Right lung (tissue), 10 donors: ENCODE measurements at places on chromosomes 2 and 18. TPM values are rescaled to one million over a fixed set of nuclear protein-coding genes. Genes with fewer than 3 reads are reported as not detected.

Gene ABCG8
- polyA plus RNA-seq: 0.59 TPM

Gene RAX
- polyA plus RNA-seq: not detected

- DNase-seq: no peak
Observed at GRCh38 chr2:136238286-136239078, 120.5 kb upstream of the CXCR4 start.

DNA sequence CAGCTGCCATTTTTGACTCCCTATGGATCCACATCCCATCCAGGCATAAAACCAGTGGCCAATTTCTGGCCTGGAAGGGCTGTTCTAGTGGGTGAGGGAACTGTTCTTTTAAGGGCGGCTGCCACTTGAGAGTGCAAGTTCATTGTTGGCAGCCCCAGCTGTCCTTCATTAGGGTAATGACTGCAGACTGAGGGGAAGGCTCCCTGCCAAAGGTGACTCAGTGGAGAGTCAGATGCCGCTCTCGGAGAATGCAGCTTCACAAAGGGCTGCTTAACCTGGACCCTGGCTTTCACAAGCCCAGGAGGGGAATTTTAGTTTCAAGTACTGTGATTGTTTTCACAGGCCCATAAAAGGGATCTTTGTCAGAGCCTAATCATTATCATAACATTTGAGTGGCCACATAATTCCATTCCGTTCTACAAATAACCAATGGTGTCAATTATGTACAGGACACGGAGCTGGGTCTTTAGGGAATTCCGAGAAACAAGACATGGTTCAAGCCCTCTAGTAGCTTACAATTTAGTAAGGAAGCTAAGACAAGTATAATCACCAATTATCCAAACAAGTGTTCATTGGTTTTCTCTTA lies 235.7 kb downstream of the CDCA7 start:
- no peak for DNase-seq

GRCh38 chr2:58900246-58901027 lies 659.3 kb upstream of the FANCL start:
- no peak for DNase-seq

DNA sequence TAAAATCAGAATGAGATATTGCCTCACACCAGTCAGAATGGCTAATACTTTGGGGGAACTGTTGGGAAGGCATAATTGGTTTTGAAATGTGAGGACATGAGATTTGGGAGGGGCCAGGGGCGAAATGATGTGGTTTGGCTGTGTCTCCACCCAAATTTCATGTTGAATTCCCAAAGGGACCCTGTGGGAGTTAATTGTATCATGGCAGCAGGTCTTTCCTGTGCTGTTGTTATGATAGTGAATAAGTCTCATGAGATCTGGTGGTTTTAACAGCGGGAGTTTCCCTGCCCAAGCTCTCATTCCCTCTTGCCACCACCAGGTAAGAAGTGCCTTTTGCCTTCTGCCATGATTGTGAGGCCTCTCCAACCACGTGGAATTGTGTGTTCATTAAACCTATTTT lies 59.6 kb downstream of the CSRNP3 start:
- DNase-seq: no peak

DNA sequence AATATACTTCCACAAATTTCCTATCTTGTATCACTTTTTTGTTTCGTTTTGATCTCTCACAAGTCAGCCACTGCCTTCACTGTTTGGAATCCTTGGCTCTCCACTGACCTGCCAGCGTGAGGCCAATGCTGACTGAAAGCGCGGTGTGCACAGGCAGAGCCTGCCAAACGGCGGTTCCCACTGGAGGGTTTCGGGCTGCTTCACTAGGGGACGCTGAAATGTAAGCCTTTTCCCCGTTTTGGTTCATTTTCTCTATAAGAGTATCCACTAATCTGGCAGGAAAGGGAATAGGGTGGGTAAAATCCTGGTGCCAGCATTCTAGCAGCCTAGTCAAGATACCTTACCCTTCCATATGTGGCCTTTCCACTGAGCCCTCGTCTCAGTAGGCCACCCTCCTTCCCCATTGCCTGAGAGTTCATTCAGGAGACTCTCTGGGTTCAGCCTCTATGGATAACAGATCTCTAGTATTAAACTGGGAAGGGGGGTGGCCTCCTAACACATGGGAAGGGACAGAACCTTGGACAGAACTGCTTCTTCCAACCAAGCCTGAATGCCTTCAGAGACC lies 91.5 kb downstream of the DYM start:
- DNase-seq: no peak

GRCh38 chr18:41126541-41127235 lies 828.3 kb upstream of the PIK3C3 start:
- DNase-seq: no peak

- DNase-seq: no peak
Observed at GRCh38 chr2:200399636-200400035, 93.1 kb downstream of the SPATS2L start.

GRCh38 chr2:45083175-45083574 lies 73.9 kb upstream of the SIX2 start:
- no peak for DNase-seq

- peak; percentile 19 for DNase-seq
Observed at GRCh38 chr18:69127873-69128500, 272.7 kb upstream of the DOK6 start.

DNA sequence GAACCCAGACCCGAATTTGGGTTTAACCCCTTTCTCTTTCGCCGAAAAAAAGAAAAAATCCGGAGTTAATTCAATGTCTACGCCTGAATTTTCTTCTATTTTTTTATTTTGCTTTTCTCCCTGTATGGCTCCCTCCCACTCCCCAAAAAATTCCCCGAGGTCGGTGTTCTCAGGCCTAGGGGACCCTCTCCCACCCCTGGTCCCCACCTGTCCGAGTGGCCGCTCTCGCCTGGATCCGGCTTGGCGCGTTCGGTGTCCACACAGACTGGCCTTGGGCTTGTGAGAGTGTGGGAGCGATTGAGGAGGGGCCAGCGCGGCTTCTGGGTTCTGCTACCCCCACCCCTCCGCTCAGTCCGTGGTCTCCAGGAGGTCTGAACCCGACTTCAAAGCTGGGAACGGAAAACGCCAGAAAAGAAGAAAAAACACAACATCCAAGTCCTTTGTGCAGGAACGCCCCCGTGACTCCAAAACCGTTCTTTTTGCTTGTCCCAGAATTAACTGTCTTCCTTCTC lies 5.7 kb upstream of the EN1 start:
- DNase-seq: no peak

- DNase-seq: no peak
Observed at GRCh38 chr2:154911729-154912128, 213.2 kb downstream of the KCNJ3 start.

- DNase-seq: no peak
Observed at GRCh38 chr2:168543037-168543436, 87.0 kb downstream of the CERS6 start.

DNA sequence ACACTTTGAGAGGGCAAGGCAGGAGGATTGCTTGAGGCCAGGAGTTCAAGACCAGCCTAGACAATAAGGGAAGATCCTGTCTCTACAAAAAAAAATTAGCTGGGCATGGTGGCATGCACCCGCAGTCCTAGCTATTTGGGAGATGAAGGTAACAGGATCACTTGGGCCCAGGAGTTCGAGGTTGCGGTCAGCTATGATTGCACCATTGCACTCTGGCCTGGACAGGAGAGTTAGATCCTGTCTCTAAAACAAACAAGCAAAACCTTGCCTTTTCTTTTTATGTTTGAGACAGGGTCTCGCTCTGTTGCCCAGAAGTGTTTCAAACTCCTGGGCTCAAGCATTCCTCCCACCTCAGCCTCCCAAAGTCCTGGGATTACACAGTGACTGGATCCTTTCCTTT lies 14.5 kb upstream of the THADA start:
- DNase-seq: no peak

DNA sequence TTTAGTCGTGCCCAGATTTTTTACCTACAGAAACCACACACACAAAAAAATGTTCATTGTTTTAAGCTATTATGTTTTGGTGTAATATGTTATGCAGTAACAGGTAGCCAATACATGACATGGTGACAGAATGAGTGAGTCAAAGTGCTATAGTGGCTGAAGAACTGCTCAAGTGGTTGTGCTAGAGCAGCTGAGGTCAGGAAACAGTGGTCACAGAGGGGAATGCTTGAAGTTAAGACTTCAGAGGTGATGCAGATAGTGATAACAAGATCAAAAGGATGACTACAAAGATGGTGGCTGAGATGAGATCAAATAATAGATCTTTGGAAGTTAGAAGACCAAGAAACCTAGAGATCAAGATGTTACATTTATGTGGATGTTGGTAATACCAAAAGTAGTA lies 174.3 kb downstream of the KCNE4 start:
- no peak for DNase-seq
